ENCODE measurements at places on chromosomes 2 and 18.
A peak's percentile ranks its signal among the peaks of the same experiment; 100 is the strongest.

GRCh38 chr2:150230004-150230403 is 257.5 kb downstream of the RND3 start:
- DNase-seq = no peak

DNA sequence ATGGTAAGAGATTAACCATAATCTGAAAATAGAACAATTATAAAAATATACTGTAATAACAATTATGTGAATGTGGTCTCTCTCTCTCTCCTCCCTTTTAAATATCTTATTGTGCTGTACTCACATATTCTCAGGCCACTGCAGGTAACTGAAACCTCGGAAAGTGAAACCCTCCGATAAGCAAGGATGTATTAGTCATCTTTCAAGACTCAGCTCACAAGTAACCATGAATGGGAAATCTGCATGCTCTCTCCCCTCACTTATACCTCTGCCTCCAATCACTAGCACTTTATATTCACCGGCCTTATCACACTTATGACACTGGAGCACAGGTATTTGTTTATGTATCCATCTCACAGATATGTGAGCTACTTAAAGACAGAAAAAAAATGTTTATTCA is 139.7 kb downstream of the LRP2 start:
- DNase-seq = no peak

DNA sequence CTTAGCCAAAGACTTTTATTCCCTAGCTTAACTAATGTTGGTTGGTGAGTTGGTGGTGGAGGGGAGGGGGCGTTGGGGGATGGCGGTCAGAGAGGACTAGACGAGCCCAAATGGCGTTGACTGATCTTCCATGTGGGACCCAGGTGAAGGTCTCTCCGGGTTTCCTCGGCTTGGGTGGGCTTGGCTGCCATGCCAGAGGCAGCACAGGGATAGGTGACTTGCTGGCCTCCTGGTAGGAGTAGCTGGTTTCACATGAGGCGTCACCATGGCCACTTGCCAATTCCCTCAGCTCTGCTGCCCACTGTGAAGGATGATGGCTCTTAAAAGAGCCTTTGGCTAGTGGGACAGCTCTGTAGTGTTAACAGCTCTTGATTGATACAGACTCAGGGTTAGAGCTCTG is 1337.0 kb upstream of the FAM98A start:
- no peak for DNase-seq

DNA sequence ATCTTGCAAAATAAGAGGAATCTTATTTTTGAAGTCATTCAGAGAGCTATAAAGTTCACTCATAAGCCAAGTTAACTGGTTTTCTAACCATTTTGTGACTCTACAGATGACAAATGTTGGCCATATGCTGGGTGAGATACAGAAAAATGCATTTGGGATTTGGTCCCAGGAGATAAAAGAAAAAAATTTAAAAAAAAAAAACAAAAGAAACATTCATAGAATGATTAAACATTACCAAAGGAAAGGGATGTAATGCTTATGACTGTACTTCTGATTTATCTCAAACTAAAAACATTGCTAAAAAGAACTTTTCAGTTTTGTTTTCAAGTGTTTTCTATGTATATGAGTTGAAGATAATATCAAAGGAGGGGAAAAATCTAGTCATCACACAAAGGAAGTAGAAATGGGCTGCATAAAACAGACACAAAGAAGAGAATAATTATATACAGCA is 43.1 kb downstream of the PELI1 start:
- no peak for DNase-seq

DNA sequence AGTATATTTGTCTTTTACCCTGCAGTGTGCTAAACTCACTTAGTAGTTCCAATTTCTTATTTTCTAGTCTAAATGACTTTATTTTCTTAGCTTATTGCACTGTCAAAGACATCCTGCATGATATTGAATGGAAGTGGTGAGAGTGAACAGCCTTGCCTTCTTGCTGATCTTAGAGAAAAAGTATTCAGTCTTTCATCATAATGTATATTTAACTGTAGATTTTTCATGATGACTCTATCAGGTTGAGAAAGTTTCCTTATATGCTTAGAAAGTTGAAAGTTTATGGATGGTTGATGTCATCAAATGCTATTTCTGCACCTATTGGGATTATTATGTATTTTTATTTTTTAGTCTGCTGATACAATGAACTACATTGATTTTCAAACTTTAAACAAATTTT is 21.3 kb upstream of the COL3A1 start:
- DNase-seq = no peak

DNA sequence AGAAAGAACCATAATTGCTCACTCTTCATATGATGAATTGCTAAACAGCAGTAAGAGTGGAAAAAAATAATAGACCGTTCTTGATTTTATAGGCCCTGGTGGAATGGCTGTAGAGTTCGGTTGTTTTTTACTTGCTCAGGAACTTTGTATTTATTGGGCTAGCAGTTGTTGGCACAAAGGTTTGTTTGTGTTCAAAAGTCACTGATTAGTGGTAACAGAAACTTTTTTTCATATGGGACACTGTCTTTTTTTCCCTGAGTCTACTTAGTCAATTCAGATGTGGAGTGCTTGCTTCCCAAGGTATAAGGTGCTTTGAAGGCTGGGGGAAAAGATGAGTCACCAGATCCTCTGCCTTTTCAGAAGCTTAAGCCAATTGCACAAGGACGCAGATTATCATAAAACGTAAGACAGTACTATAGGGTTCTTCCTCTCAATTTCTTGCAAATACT is 25.8 kb downstream of the PHLPP1 start:
- DNase-seq = no peak

DNA sequence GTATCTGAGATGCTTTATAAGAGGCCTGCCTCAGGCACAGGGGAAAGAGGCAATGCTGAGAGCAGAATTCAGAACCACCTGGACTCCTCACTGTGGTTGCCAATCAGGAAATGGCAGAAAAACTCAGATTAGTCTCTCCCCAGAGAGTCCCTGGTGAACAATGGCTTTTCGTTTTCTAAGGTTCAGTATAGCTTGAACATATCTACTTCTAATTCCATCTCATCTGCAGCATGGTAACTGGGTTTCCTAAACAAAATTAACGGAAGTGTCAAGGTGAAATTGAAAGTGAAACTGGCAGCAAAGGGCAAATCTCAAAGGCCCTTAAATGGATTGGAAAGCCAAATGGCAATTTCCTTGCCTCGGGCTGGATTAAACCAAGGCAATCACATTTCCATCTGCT is 480.2 kb upstream of the ACVR2A start:
- DNase-seq = no peak

GRCh38 chr2:6627316-6627715 is 238.4 kb downstream of the CMPK2 start:
- no peak for DNase-seq

DNA sequence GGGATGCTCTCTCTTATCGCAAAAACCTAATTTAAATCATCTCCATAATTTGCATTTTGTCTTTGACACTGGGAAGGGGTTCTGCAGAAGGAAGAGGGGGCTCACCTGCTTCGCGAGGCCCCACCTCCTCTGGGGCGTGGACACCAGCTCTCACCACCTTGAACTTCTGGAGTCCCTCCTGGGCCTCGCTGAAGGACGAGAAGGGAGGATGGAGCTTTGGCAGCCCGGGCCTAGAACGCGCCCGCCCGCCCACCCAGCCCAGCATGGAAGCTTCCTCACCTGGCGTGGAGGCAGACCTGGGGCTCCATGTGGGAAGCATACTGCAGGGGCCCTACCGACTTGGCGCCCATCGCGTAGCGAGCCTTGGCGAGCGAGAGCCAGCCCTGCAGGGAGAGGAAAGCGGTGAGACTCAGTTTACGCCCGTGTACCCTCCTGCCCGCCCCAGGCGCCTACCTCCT is 1.1 kb upstream of the IMP4 start:
- no peak for DNase-seq

- no peak for DNase-seq
Measured at GRCh38 chr2:54310311-54310710, 54.3 kb upstream of the TSPYL6 start.

DNA sequence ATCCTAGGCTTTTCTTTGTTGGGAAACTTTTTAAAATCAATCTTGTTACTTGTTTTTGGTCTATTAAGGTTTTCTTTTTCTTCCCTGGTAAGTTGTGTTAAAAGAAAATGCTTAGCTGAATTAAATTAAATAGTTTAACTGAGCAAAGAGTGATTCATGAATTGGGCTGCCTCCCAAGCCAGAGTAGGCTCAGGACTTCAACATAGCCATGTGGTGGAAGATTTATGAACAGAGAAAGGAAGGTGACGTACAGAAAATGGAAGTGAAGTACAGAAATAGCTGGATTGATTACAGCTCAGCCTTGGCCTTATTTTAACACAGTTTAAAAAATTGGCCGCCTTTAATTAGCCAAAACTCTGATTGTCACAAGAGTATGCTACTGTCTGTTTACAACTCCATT is 27.9 kb upstream of the GALNT5 start:
- peak; percentile 26 for DNase-seq

- DNase-seq = no peak
Measured at GRCh38 chr2:110114831-110115255, 779 bp downstream of the MALL start.

All from fibroblast of the conjunctiva (primary cell).